HCEC 1CT (cell line): ENCODE measurements at places on chromosomes 7 and 10.

- peak; percentile 17 for DNase-seq
Observed at GRCh38 chr7:150400008-150400787, 21.1 kb downstream of the ZNF775 start.

- no peak for DNase-seq
Observed at GRCh38 chr10:121500701-121501332, 97.4 kb downstream of the FGFR2 start.

GRCh38 chr10:33833566-33833965 lies 499.1 kb upstream of the NRP1 start:
- no peak for DNase-seq

DNA sequence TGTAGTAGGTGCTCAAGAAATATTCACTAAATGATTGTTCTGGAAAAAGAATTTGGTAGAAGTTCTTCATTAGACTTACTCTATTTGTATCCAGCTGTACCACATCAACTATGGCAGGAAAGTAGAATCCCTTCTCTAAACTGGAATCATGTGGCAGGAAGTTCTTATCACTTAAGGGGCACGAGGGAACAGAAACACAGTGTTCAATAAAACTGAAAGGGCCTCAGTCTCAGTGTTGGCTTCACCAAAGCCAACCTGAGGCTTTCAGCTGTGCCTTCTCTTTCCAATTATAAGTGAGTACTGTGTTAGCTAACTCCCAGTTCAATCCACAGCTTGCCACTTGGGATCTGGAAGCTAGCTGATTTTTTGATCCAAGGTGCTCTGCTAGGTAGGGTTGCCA lies 257.6 kb upstream of the LRGUK start:
- DNase-seq: no peak

DNA sequence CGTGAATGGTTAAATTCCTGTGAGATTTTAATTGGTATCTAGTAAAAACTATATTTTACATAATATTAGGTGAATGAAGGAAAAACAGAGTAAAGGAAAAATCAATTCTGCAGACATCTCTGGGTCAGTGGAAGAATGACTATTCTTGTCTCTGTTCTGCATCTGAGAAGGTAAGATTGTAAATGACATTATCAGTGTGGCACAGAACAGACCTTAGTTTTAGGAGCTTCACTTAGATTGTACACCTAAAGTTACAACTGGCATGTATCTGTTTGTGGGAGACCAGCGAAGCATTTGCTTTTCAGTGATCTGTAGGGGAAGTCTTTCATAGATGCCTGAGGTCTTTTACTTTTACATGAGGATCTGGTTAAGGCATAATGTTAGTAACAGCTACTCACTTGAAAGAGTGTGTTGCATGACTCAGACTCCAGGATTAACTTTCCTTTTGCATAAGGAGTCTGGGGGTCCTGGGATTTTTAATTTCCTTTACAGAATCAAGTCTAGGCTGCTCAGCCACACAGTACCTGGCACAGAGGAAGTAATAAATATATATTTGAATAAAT lies 56.2 kb downstream of the JMJD1C start:
- DNase-seq: peak; percentile 70

DNA sequence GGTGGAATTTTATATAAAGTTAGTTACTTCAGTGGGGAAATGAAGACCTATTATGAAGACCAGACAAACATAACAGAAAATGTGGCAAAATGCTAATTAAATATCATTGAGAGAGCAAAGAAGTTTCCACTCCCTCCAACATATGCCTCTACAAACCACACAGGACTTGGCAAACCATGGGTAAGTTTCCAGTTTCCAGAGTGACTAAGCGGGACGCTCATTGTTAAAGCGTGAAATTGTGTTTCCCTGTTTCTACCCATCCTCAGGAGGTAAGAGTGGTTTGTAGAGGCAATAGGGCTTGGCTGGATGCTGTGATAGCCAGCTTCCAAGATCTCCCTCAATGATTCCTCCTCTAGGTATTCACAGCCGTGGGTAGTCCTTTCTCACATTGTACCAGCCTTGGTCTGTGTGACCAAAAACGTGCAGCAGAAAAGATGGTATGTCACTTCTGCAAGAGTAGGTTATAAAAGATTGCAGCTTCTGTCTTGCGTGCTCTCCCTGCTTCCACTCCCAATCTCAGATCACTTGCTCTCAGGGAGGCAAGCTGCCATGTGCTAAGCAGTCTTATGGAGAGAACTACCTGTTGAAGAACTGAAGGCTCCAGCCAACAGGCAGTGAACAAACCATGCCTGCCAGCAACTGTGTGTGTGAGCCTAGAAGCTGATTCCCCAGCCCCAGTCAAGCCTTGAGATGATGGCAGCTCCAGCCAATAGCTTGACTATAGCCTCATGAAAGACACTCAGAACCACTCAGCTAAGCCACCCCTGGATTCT lies 35.7 kb downstream of the CBX3 start:
- DNase-seq: no peak

- no peak for DNase-seq
Observed at GRCh38 chr7:35781200-35781701, 19.6 kb upstream of the SEPTIN7 start.

DNA sequence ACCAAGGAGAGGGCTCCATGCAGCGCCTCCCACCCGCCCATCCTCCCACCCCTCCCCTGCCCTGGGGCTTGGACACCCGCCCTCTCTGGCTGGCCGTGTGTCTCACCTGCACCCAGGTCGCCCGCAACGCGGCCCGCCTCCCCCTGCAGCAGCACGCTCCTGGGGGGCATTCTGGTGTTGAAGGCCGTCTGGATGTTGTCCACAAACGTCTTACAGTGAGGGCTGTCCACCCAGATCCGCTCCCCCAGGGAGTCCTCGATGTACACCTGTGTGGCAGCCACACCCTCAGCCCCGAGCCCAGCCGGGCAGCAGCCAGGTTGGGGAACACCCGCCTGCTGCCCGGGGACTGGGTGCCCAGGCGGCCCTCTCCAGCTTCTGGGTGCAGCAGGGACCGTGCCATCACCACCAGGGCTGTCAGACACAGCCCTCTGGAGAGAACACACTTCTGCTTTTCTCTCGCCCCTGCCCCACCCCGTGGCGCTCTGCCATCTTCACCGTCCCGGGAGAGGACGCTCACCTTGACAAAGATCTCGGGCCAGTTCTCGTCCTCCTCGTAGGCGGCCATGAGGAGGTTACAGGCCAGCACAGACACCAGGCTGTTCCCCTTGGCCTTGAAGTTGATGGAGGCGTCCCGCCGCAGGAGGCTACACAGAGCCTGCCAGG lies 4.7 kb downstream of the INTS1 start:
- no peak for DNase-seq

DNA sequence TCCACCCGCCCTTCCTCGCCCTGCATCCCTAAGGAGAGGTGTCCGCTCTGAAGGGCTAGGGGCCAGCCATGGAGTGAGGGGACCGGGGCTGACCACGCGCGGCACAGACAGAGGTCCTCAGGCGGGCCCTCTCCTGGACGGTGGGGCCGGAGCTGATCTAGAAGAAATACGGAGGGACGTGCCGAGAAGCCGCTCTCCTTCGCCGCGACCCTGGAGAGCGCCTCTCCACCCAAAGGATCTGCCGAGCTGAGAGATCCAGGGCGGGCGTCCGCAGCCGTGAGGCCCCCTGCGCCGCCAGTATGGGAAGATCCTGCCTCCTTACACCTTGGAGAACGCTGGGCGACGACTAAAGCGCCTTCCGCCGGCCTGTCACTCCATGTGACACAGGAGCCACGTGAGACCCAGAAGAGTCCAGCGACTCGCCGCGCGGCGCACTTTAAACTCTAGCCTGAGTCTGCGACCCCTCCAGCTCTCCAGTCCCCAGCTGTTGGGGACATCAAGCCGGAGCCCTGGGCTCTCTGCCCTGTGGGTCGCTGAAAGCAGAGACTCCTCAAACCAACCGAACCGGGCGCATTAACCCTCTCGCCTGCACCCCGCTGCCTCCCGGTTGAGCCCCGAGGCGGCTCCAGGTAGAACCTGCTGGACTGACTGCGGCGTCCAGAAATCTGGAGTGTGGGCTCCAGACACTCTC lies 1.5 kb upstream of the SFMBT2 start:
- no peak for DNase-seq

- DNase-seq: peak; percentile 61
Observed at GRCh38 chr10:112792487-112793201, 157.4 kb upstream of the TCF7L2 start.

DNA sequence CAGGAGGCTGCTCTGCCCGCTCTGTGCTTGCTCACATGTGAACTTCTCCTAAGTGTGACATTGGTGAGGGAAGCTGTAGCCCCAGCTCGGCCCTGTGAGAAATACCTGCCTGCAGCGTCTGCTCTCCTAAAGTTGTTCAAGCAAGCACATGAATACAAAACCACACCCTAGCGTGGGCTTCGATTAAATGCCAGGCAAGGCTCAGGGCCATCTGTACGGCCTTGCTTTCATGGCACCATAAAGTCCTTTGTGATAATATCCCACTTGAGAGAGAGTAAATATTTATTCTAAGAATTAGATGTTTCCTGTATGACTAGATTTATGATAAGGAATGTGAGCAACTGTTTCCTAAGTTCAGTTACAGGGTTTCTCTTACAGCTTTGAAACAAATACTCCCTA lies 262.8 kb upstream of the KLF14 start:
- DNase-seq: peak; percentile 65

DNA sequence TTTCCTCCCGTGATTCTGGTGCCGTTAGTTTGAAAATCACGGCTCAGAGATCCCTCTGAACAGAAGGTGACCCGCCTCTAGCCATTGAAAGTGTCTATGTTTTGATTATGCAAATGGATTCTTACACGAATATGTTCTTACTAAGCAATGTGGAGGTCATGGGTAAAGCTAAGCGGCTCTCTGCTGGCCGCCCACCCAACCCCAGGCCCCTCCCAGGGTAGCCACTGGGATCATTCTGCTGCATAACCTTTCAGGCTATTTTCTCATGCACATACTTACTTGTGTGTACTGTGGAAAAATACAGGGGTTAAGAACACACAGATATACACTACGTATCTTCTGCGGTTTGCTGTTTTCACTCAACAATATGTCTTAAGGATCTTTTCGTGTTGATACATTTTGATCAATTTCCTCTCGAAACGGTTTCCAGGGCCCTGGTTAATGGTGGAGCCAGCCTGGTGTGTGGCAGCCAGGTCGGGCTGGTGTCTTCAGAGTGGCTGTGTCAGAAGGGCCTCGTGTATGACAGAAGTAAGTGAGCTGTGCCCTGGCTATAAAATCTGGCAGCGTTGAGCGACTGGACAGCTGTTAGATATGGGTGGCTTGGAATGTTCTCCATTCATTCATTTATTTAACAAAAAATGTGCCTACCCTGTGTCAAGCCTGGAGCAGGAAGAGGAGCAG lies 29.9 kb downstream of the ZNF783 start:
- DNase-seq: no peak

DNA sequence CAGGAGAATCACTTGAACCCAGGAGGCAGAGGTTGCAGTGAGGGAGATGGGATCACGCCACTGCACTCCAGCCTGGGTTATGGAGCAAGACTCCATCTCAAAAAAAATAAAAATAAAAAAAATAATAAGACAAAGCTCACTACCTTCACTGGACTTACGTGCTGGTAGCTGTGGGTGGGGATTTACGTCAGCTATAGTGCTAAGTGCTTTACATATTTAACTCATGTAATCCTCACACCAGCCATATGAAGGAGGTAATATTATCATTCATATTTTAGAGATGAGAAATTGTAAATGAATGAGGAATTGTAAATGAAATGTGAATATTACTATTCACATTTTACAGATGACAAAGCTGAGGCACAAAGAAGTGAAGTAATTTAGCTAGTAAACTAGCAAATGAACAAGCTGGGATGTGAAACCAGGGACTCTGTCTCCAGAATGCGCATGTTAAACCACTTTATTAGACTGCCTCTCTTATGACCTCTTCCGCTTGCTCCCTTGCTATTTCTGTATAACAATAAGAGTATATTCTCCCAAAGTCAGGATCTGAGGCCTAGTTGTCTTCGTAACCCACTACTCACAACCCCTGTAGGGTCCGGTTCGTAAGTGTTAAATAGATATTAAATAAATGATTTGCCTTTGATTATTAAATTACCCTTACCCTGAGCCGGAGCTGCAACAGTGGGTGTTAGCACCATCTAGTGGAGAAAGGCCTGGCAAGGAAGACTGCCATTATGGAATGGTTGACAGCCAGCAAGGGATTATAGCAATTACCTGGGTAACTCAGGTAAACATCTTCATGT lies 70.2 kb downstream of the HTR7 start:
- DNase-seq: peak; percentile 26

DNA sequence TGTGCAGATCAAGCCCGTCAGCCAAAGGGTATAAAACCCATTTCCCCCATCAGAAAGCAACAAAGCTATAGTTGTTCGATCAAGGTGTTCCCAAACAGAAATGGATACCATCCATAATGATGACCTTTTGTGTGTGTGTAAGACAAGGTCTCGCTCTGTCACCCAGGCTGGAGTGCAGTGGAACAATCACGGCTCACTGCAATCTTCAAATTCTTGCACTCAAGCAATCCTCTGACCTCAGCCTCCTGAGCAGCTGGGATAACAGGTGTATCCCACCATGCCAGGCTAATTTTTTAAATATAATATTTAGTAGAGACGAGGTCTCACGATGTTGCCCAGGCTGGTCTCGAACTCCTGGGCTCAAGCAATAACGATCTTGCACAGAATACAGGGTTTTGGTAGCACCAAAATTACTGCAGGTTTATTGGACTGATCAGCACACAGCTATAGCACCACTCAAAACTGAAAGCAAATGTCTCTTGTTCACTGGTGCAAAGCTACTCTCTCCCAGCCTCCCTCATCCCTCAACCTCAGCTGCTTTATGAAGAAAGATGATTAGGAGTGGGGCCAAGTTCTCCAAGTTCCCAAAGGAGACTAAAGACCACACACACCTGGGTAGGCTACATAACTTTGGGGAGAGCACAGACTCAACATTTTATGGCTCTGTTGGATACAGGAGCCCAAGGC lies 80.5 kb downstream of the ABI1 start:
- DNase-seq: no peak

DNA sequence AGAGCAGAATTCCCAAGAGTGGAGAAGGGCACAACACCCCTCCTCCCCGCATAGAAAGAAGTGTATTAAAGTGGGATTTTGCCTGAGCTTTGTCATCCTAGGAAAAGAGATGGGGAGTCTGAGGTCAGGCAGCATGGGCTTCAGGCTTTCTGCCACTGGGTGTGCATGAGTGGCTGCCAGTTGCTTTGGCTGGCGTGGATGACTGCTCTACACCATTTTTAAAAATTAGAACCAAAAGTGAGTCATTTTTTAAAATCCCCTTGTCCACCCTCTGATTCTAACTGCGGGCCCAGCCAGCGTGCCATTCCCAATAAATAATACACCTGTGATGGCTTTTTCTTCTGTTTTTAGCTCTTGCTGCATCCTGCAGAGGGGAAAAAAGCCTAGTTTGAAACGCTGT lies 13.4 kb downstream of the SLC29A3 start:
- DNase-seq: no peak

GRCh38 chr10:62306663-62307062 lies 38.0 kb upstream of the RTKN2 start:
- no peak for DNase-seq

GRCh38 chr7:50206453-50207250 lies 97.9 kb upstream of the IKZF1 start:
- no peak for DNase-seq

DNA sequence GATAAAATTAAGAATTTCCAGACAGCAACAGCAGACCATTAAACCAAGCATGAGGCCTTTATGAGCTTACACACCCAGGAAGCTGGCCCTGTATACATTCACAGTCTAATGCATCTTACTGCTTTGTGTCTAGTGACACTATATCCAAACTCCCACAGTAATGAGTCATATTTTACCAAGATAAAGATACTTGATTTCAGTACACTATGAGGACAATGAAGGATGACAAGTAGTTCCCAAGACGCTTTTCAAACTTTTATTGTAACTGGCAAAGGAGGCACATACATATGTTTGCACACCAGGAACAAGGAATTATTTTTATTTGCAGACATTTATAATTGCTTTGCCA lies 148.0 kb downstream of the TSPAN12 start:
- DNase-seq: no peak

- no peak for DNase-seq
Observed at GRCh38 chr7:44394636-44395035, 69.2 kb upstream of the CAMK2B start.
